ENCODE measurements at places on chromosomes 5 and 9.
A peak's percentile ranks its signal among the peaks of the same experiment; 100 is the strongest.

- DNase-seq: no peak
Observed at GRCh38 chr9:1954238-1954637, 60.9 kb upstream of the SMARCA2 start.

DNA sequence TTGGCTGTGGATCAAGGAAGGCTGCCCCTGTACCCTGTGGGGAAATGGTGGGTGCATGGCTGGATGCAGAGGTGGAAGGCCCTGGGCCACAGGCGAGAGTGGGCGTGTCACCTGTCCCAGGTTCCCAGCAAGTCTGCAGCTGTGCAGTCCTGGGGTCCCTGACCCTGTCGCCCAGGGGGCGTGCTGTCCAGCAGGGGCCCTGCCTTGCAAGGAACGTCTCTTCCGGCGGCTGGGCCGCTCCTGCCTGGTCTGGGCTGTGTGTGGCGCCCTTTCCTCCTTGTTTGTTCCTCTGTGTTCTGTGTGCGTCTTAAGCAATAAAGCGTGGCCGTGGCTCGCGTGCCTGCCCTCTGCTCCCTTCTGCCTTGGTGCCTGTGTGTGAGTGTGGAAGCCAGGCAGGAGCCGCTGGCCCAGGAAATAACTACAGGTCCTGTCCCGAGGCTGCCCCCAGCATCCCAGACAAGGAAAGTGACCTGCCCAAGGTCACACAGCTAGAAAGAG, 8.4 kb downstream of the SLC2A6 start:
- DNase-seq: no peak

- no peak for DNase-seq
Observed at GRCh38 chr5:888638-889035, 4.0 kb downstream of the BRD9 start.

GRCh38 chr5:143492783-143493182, 89.3 kb upstream of the NR3C1 start:
- DNase-seq: no peak

GRCh38 chr5:141359790-141360426, at the start of gene PCDHGB2:
Gene PCDHGB2 (plus strand): TSS chr5:141359994. CDS start chr5:141360136, 142 bp downstream.
- peak; percentile 26 for DNase-seq

GRCh38 chr9:117018966-117019617, 332.0 kb downstream of the TRIM32 start:
- no peak for DNase-seq

DNA sequence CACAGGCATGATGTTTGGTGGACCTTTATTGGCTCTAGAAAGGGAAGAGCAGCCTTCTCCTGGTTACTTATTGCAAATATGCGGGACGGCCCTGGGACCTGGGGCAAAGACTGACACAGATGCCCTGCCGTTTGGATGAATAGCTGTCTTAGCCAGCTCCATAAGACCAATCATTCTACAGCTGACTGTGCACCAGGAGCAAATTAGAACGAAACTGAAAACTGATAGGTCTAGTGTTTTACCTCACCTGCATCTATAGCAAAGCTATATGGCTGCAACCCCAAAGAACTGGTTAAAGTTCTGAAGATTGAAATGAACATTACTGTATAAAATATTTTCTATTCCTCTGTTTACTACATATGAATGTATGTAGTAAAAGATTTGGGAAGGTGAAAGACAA, 34.2 kb upstream of the BNC2 start:
- no peak for DNase-seq

- DNase-seq: no peak
Observed at GRCh38 chr5:132000677-132001453, 10.6 kb downstream of the ACSL6 start.

GRCh38 chr5:30197662-30198061, 995.8 kb upstream of the CDH6 start:
- DNase-seq: no peak

GRCh38 chr5:64206653-64207052, 41.0 kb downstream of the RNF180 start:
- DNase-seq: no peak

GRCh38 chr9:14530841-14531240, 162.4 kb downstream of the ZDHHC21 start:
- DNase-seq: no peak

DNA sequence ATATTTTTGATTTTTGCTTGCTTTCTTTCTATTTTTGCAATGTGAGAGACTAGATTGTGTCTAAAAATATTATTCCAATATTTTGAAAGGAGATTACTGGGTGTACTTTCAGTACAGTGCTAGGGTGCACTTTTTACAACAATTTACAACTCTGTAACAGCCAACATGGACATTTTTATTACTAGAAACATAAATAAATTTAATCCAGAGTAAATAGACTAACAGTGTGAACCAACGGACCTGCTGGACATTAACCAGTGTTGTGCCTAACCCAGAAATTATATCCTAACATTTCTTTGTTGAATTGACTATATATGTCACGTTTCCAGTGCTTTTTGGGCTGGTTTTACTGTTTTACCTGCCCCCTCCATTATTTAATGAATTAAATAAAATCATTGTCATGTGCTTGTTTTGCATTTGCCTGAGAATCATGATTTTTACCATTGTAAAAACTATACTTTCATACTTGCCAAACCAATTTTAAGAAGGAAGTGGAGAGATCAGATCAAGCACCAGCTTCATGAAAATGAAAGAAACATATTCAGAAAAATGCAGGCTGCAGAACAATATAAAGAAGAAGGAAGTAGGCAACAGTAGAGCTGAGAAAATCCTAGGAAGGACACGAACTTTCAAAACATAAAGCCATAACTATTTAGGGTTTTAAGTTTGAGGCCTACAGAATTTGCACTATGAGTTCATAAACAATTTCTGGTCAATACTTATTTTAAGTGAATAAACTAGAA, 400.8 kb upstream of the PIK3R1 start:
- no peak for DNase-seq

- no peak for DNase-seq
Observed at GRCh38 chr5:112923148-112923917, 1.3 kb upstream of the REEP5 start.

DNA sequence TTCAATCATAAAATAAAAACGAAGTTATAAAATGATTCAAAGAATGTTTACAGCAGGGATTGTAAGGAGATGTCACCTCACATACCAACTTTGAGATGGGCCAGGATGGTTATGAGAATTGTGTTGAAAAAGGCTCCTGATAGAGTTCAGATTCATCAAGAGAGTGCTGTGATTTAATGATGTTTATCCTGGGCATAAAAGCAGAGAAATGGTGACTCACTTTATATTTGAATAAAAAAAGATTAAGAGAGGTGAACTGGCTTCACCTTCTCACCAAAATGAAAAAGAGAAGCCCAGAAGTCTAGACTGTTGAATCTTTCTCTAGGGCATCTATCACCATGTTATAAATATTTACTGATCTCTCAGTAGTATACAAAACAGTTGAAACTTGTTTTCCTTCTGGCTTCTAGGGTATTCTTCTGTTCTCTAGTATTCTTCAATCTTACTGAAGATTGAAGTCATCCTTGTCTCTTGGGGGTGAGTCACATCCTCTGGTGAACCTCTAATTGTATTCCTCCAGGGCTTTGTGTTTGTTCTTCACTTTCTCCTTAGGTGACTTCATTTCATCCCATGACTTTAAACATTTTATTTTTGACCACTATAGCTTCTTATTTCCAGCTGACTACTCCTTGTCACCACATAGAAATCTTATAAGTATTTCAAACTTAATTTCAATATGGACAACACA, 1237.3 kb upstream of the C9orf72 start:
- DNase-seq: no peak

- DNase-seq: no peak
Observed at GRCh38 chr9:91276513-91276912, 85.2 kb downstream of the AUH start.

DNA sequence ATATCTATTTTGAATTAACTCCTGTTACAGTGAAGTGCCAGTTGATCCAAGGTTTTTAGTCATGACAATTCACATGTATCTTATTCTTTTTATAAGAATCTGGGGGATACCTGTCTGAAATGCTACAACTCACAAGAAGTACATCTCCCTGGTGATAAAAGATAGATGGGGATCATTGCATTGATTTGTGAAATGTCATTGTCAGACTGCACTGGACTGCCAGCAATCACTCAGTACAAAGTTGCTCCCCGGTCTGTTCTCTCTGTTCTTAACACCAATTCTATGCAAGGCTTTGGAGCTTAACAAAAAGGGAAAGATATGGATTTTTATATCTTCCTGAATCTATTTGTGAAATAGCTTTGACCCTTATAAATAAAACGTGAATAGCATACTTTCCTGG, 171.8 kb upstream of the PCSK5 start:
- DNase-seq: no peak

Measured in endothelial cell (in vitro differentiated cells).